ENCODE measurements at places on chromosomes 2 and 18. TPM values are rescaled to one million over a fixed set of nuclear protein-coding genes. Genes with fewer than 3 reads are reported as not detected.
A peak's percentile ranks its signal among the peaks of the same experiment; 100 is the strongest.

- DNase-seq = peak; percentile 79
Observed at GRCh38 chr2:174632841-174633622, 35.4 kb upstream of the WIPF1 start.

DNA sequence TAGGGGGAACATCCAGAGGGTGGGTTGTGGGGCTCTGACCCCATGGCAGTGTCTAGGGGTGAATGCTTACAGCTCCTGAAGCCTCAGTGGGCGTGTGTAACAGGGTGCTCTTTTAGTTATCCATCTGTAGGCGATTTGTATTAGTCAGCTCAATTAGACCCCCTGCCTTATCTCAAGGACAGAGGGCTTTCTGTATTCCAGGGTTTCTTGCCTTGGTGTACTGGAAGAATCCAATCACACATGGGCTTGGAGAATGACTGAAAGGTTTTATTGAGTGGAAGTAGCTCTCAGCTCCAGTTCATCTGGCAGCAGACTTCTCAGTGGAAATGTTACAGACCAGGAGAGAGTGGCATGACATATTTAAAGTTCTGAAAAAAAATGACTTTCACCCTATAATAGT is 334.0 kb upstream of the GCFC2 start:
- DNase-seq = no peak

GRCh38 chr2:21687589-21687988 is 563.8 kb downstream of the TDRD15 start:
- no peak for DNase-seq

- DNase-seq = no peak
Observed at GRCh38 chr2:12155303-12156051, 409.0 kb downstream of the LPIN1 start.

DNA sequence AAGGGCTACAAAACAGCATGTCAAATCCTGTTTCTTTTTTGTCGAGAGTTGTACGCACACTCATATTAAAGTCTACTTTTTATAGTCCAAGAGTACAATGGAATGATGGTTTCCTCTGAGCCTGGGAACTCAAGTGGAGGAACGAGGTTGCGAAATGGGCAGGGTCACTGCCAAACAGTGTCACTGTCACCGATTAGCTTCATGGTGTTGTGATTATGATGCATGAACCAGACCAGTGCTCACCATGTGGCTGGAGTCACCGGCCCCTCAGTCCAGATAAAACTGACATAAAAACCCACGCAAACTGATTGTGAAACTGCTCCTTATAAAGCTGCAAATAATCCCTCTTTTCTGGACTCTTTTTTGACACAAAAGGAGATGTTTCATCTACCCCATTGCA is 122.0 kb downstream of the COPS8 start:
- no peak for DNase-seq

GRCh38 chr2:11393711-11394236 is 49.3 kb upstream of the ROCK2 start:
- DNase-seq = no peak

The ITSN2 gene
- 53.0 TPM for total RNA-seq

DNA sequence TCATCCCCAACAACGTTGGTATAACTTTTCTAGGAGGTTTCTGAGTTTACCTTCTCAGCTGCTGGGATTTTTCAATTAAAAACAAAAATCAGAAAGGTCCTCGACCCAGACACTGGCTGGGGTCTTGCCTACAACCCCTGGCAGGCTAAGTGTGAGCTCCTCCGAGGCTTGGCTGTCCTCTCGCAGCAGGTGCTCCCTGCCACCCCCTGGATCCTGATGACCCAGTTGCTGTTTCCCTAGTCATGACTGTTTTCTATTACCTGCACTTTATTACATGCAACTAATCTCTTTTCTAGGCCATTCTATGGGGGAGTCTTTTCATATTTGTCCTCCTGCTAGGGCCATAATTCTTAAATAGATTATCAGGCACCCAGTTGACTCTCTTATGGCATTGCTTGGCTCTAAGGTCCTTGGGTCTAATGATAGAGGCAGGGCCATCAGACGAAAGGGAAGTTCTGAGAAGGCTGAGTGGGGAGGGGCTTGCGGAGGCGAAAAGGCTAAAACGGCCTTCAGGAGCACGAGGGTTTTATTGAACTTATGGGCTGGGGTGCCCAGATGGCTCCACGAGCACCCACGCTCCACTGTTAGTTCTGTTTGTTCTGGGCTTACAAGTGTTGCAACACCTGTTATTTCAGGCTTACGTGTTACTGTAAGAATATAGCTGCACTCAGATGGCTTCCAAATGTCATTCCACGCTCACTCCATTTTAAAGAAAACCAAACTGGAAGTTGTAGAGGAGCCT is 166.0 kb downstream of the NCK2 start:
- DNase-seq = no peak

- DNase-seq = no peak
Observed at GRCh38 chr2:60416221-60417008, 137.0 kb downstream of the BCL11A start.

The GMCL1 gene
- 28.0 TPM for total RNA-seq

- no peak for DNase-seq
Observed at GRCh38 chr2:125756431-125756830, 899.5 kb upstream of the GYPC start.

DNA sequence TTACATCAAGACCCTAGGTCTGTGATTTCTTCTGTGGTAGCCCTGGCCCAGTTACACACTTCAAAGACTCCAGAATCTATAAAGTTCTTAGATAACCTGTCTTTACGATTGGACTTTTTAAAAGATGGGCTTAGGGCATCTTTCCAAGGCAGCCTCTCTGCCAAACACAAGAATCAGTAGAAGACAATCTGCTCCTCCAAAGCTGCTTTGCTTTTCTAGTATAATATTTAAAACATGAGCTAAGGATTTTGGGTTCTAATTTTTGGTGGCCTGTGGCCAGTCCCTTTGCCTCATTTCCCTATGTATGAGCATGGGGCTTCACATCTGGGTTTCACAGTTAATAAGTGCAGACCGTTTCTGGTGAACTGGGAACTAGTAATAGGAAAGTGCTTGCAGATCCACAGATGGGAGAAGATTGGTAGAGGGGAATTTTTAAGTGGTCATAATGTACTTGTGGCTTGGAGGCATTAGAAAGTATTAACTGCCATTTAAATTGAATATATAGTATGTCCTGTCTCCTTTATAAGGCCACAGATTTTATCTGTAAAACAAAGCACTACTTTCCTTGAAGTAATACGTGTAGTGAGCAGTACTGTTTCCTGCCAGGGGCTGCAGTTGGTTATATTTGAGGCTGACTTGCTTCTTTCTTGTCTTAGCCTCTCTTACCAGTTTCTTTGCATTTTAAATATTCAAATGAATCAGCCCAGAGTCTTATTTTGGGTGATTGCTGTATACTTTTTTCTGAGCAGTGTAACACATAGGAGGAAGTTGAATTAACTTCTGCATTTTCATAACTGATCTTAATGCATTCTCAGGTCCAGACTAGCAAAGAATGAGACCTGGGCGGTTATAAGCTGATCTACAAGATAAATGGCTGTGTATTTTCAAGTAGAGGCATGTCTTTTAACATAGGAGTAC is 1.5 kb downstream of the ARPC2 start:
- DNase-seq = peak; percentile 72

The CCDC141 gene
- total RNA-seq = 2.1 TPM

DNA sequence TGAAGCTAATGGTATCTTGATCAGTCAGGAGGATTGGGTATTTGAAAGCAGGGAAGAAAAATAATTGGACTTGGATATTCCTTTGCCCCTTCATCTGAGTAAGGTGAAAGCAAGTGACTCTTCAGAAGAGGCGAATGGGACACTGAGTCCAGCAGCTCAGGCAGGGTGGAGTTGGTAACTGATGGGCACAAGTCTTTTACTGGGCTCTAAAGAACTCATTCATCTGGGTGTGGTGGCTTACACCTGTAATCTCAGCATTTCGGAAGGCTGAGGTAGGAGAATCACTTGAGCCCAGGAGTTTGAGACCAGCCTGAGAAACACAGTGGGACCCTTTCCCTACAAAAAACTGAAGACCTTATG is 11.2 kb downstream of the CFLAR start:
- peak; percentile 69 for DNase-seq

The UGT1A4 gene
- total RNA-seq = not detected

- DNase-seq = peak; percentile 81
Observed at GRCh38 chr2:54903736-54904554, 146.3 kb downstream of the RTN4 start.

The LMAN2L gene
- total RNA-seq = 6.5 TPM

- DNase-seq = no peak
Observed at GRCh38 chr2:26612522-26613240, 28.5 kb downstream of the CIB4 start.

- DNase-seq = peak; percentile 51
Observed at GRCh38 chr2:241795021-241795999, 13.7 kb upstream of the NEU4 start.

DNA sequence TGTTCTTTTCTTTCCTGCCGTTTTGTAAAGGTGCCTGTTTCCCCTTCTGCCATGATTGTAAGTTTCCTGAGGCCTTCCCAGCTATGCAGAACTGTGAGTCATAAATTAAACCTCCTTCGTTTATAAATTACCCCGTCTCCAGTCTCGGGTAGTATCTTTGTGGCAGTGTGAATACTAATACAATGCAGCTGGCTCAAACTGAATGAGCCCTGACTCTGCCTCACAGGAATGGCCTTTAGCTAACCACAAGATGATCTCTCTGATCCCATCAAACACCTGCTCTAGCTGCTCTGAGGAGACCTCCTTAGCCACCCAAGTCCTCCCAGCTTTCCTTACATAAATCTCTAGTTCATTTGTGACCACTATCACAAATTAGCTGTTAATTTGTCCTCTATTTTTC is 41.5 kb upstream of the CAB39 start:
- DNase-seq = no peak

- DNase-seq = peak; percentile 60
Observed at GRCh38 chr2:7670905-7671641, 753.9 kb downstream of the RNF144A start.

The FAM168B gene
- 82.3 TPM for total RNA-seq

DNA sequence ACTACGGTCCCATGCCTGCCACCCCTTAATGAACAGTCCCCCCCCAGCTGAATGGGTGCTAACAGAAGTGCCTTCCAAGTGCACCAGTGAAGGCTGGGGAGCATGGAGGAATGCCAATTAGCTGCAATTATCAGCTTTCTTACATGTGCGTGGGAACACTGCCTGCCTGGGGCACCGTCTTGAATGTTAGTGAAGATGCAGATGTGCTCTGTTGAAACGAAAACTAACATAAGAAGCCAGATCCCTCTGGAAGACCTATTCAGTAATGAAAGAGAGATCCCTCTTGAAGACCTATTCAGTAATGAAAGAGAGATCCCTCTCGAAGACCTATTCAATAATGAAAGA is 154.5 kb downstream of the CLIP4 start:
- no peak for DNase-seq

DNA sequence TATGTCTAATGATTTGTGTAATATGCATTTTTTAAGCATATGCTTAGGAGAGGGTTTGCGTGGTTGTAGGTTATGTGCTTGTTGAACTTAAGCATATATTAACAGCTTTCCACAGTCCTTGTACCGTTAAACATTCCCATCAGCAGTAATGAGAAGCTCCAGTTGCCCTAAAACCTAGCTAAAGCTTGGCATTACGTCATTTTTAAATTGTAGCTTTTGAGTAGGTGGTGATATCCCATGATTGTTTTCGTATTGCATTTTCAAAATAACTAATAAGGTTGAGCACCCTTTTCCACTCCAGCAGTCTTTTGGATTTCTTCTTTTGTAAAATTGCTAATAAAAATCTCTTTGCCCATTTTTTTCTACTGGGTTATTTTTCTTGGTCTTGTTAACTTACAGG is 453.1 kb upstream of the GCFC2 start:
- DNase-seq = no peak
